ENCODE measurements at places on chromosomes 16 and 17.

- DNase-seq, result no peak
Observed at GRCh38 chr17:82272495-82273326, 789 bp downstream of the CSNK1D start.

DNA sequence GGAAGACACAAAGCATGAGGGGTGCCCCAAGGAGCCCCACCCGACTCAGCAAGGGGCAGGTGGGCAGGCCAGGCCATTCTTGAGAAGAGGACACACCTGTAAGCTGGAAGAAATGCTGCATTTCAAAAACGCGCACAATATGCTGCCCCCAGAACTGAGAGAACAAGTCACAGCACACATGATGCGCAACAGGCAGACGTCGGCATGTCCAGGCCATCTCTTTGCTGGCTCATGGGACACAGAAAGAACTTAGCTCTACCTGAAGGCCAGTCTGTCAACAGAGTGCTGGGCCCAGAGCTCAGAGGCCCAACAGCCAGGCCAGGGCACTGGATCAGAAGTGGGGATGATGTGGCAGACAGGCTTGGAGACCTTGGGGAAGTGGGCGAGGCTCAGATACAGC lies 18.0 kb downstream of the KIFC3 start:
- DNase-seq, result no peak

DNA sequence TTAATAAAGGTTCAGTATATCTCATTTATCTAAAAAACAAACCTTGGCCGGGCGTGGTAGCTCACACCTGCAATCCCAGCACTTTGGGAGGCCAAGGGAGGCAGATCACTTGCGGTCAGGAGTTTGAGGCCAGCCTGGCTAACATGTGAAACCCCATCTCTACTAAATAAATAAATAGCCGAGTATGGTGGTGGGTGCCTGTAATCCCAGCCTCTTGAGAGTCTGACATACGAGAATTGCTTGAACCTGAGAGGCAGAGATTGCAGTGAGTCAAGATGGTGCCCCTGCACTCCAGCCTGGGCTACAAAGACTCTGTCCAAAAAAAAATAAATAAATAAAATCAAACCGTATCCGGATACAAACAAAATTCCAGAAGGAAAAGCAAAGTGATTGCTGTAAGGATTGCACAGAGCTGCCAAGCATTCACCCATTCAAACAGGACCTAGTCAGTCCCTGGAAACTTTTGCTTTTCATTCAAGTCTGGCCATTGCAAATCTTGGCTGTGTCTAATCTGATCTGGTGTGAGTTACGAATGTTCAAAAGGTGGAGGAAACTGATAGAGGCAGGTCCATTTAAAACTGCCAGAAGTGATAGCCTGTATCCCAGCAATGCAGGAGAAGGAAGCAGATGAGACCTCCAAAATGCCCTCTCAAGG lies 102.5 kb upstream of the CLEC3A start:
- no peak for DNase-seq

DNA sequence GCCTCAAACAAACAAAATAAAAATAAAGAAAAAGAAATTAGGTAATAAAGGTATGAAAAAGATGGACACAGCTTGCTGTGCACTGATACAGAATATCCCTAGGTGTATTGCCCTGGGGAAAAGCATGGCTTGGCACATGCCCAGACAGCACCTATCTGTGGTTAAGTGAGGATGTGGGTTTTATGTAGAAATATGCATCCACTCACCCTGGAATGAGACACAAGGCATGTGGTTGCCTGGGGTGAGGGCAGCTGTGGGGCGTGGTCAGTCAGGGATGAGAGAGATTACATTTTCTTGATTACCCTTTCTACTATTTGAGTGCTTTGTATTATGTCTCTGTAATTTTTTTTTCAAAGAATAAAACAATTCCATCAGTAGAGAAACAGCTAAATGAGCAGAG lies 6.9 kb downstream of the PLLP start:
- DNase-seq, result peak; percentile 66

DNA sequence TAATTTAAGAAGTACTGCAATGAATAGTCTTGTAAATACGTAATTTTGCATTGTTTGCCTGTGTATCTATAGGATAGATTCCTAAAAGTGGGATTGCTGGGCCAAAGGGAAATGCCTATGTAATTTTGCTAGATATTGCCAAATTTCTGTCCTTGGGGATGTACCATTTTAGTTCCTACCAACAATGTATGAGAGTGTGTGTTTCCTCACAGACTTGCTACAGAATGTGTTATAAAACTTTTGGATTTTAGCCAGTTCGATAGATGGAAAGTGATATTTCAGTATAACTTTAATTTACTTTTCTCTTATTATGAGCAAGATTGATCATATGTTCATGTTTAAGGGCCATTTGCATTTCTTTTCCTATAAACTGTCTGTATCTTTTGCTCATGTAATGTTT lies 8.3 kb downstream of the TANGO6 start:
- no peak for DNase-seq

DNA sequence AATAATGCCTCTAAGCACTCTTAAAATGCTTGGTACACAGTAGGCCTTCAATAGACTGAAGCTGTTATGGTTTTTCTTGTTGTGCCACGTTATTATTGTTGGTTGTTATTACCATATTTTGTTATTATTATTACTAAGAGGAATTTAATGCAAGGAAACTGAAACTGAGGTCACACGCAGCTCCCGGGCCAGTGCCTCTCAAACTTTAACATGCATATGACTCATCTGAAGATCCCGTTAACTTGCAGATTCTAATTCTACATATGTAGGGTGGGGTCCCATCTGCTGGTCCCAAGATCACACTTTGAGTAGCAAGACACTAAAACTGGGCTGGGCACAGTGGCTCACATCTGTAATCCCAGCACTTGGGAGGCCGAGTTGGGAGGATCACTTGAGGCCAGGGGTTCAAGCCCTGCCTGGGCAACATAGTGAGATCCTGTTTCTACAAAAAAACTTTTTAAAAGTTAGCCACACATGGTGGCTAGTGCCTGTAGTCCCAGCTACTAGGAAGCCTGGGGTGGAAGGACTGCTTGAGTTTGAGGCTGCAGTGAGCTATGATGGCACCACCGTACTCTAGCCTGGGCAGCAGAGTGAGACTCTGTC lies 888 bp downstream of the ACSM5 start:
- no peak for DNase-seq

- DNase-seq, result peak; percentile 55
Observed at GRCh38 chr16:29848420-29849297, 14.4 kb downstream of the CDIPT start.

DNA sequence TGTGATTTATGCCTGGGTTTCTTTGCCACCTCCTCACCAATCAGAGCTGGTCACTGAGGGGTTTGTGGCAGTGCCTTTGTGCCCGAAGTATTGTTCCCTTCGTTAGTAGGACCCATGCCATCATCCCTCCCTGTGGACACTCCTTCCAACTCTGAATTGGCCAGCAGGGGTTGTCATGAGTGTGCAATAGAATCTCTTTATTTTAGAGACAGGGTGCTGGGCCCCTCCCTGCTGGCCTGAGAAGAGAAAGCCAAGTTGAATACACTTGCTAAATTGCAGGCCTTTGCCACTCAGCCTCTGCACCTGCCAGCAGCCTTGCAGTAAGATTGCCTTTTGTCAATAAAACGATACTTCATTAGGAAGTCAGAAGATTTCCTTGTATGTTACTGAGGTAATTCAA lies 40.7 kb upstream of the SLC12A3 start:
- DNase-seq, result peak; percentile 27

DNA sequence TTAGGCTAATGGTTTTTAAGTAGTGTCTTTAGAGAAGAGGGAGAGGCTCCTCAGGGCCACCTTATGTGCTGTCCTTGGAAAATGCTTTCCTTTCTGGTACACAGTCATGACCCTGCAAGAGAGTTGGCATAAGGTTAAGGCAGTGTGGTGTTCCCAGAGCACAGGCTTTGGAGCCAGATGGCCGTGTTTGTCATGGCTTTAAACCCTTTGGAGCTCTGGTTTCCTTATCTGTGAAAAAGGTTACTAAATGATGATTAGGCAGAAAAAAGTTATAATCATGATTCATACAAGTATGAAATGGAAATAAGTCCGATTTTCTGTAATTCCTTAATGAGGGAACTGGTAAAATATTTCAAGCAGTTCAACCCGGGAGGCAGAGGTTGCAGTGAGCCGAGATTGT lies 13.2 kb downstream of the UTP4 start:
- DNase-seq, result no peak

DNA sequence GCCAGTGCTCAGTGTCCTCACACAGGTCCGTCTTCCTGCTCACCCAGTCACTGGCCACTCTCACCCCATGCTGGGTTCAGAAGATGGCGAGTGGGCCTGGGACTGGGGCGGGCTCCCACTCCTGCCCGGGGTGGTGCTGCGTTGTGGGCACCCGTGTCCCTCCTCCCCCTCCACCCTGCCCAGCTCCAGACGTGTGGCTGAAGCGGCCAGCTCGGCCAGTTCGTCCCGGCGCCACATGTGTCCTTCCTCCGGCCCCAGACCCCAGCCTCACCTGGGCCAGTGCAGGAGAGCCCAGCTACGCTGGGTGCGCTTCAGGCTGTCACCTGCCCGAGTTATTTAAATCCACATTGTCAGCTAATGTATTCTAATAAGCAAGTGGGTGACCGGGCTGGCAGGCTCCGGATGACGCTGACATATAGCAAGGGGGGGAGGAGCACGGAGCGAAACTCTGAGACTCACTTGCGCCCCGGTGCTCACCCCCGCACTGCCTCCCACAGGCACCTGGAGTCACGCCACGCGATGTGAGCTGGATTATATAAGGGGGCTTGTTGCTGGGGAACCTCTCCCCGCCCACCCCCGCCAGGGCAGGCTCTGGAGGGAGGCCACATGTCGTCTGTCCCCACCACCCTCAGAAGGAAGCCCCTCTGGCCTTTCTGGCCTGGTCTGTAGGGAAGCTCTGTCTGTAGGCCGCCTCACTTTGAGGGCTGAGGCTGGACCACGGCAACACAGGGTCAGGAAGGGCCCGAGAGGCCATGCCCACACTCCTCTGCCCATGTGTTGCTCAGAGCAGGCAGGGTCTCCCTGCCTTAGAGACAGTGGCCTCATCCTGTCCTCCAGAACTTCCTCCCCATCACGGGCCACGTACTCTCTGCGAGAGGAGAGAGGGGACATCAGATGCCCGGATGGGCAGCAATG lies 7.1 kb upstream of the BAIAP2 start:
- no peak for DNase-seq

GRCh38 chr16:67277294-67277998 lies 1.9 kb upstream of the PLEKHG4 start:
- peak; percentile 99 for DNase-seq

DNA sequence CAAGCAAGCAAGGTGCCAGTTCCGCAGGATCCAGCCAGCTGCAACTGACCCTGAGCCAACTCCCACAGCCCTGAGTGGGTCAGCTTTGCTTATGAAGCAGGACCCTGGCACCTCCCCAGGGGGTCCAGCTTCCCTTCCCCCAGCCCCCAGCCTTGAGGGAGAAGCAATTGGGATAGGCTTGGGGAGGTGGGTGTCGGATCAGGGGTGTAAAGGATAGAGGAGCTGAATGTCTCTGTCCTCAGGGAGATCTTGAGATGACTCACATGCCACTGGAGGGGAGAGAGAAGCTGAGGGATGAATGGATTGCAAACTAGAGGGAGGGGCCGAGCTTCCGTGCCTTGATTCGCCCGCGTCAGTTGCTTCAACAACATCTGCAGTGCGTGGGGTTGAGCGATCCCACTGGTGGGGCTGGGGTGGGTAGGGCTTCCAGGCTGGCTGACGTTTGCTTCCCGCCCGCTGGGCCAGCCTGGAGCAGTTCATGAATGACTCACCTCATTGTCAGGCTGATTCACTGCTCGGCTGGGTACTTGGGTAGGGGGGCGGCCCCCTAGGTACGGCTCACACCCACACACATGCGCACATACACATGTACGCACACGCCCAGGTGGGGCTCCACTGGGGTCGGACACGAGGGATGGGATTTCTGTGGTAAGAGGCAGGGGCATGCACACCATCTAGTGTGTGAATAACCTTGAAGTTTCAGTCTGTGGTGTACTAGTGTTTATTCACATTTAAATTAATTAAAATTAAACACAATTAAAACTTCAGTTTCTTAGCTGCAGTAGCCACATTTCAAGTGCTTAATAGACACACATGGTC lies 3.6 kb upstream of the HROB start:
- DNase-seq, result peak; percentile 100

DNA sequence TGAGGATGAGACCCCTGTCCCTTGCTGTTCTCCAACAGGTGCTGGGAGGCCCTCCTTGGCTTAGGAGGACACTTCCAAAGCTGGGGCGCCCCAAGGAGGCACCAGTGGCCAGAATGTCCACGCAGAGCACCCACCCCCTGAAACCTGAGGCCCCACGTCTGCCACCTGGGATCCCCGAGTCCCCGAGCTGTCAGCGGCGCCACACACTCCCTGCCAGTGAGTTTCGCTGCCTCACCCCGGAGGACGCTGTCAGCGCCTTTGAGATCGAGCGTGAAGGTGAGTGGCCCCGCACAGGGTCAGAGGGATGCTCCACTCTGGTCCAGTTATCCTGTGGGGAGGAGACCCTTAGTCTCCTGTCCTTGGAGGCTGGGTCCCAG lies 1.2 kb downstream of the AANAT start:
- DNase-seq, result no peak

GRCh38 chr16:87064731-87065445 lies 252.3 kb downstream of the C16orf95 start:
- DNase-seq, result no peak

DNA sequence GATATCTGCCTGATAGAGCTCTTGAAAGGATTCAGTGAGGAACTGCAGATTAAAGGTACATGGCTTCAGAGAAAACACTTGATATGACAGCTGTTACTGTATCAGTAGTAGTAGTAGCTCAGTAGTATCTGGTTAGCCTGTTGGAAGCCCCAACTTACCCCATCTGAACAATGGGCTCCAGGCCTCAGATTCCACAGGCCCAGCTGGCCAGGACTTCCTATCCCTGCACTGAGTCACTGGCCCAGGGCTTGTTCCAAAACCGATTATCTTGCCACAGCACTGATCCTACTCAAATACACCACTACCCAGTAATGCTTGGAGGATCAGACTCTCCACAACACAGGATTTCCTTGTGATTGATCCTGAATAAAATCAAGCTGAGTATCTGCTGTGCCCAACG lies 32.6 kb downstream of the DCUN1D3 start:
- DNase-seq, result no peak

DNA sequence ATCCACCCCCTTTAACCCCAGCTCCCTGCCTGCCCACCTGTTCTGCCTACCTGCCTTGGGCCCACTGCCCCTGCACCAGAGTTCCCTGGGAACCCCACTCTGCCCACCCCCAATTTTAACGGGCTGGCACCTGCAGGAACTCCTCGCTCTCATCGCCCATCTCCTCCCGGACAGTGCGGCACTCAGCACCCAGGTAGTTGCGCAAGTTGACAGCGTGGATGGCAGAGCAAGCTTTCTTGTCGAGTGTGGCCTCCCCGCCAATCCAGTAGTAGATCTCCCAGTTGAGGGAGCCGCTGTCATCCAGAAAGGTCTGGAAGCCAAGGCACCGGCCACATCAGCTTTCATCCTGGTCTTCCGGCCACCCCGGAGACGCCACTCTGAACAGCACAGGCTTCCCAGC lies 7.8 kb downstream of the FLII start:
- no peak for DNase-seq

DNA sequence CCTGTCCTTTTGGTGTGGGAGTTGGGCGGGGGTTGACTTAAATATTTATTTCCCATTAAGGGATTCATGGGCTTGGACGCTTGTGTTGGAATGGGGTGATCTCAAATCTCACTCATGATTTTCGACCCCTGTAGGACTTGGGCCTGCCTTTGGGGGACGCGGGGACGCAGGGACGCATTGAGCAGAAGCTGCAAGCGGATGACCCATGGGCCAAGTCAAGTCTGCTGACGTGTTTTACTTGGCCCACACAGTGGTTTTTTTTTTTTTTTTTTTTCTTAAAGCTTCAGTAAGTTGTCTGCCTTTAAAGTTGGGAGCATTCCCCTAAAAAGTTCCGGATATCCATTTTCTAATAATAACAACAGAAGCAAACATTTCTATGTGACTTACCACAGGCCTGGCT lies 28.9 kb downstream of the CMIP start:
- DNase-seq, result peak; percentile 66
